ENCODE measurements at places on chromosomes 7 and 10. TPM values are rescaled to one million over a fixed set of nuclear protein-coding genes. Genes with fewer than 3 reads are reported as not detected.

GRCh38 chr10:78335691-78336401, 302.2 kb downstream of the RPS24 start:
- H3K27me3 ChIP-seq = peaks cover 24% of the 10 kb centered on the region
- no peak overlapping the region for H3K27ac ChIP-seq
- H3K4me1 ChIP-seq = no peaks in the 10 kb centered on the region
- H3K4me3 ChIP-seq = no peak overlapping the region
- no peak for DNase-seq
- no peaks in the 10 kb centered on the region for H3K36me3 ChIP-seq

GRCh38 chr10:115969591-115969990, 303.4 kb downstream of the GFRA1 start:
- H3K4me3 ChIP-seq = no peak overlapping the region
- no peaks in the 10 kb centered on the region for H3K4me1 ChIP-seq
- DNase-seq = no peak

GRCh38 chr7:80879849-80880248, 39.0 kb downstream of the SEMA3C start:
- DNase-seq = no peak
- H3K27ac ChIP-seq = no peak overlapping the region
- H3K4me1 ChIP-seq = no peaks in the 10 kb centered on the region
- H3K36me3 ChIP-seq = no peaks in the 10 kb centered on the region

- DNase-seq = no peak
- no peak overlapping the region for H3K27ac ChIP-seq
- no peaks in the 10 kb centered on the region for H3K36me3 ChIP-seq
- no peaks in the 10 kb centered on the region for H3K4me1 ChIP-seq
Measured at GRCh38 chr7:155527664-155528063, 18.7 kb downstream of the CNPY1 start.

Gene CUZD1
- total RNA-seq = 4.6 TPM

Gene SLC13A1
- total RNA-seq = not detected

Data from T-cell (primary cell).